T-helper 17 cell (primary cell): ENCODE measurements at places on chromosomes 4 and X.

DNA sequence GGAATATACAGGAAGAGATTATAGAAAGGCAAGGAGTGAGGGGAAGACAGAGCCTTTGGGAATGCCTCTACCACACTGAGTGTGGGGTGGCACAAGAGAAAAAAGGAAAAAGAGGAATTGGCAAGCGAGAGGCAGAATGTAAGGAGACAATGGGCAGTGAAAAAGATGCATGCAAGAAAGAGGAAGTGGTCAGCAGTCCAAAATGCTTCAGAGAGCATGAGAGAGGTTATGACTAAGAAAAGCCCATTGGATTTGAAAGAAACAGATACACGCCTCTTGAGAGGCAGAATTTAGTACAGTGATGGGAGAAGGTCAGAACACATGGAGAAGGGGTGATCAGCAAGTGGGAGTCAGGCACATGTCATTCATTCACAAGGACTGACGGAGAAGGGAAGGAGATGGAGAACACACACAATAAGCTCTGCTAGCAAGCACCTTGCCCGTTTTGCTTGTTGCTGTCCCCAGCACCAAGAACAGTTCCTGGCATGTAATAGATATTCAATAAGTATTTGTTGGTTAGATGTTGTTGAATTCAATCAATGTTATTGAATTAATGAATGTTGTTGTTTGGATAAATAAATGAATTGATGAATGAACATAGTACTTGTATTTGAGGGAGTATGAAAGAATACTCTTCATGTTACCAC lies 6.3 kb downstream of the DCHS2 start:
- DNase-seq, result no peak

- no peak for DNase-seq
These were observed 43.0 kb downstream of the C4orf33 start for GRCh38 chr4:129138810-129139496.

GRCh38 chrX:19695884-19696283 lies 180.6 kb upstream of the MAP3K15 start:
- no peak for DNase-seq

DNA sequence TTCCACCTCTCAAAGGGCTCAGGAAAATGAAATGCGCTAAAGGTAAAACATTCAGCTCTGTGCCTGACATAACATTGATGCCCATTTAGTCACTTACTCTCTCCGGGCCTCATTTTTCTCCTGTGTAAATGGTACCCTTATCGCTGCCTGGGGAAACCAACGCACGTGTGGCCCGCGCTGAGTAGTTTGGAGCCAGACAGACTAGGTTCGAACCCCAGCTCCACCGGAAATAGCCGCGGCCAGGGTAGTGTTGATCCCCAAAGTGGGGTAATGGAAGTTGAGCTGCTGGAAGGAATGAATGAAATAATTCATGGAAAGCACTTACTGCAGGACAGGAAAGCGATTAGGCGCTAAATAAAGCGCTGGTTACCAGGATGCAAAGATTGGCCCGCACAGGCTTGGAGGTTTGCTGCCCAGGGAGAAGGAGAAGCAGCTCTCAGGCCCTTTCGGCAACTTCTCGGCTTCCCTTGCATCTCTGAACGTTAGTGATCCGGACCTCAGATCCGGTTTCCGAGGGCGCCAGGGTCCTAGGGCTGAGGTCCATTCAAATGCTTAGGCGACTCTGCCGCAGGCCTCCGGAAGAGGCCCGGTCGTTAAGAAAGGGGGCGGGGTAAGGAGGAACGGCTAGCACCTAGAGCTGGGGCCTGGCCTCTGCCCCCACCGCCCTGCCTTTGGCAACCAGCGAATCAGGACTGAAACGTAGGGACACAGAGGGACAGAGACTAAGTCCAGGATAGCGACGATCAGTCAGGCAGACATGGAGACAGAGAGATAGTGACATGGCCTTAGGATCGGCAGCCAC lies 13.3 kb downstream of the NKX3-2 start:
- no peak for DNase-seq

GRCh38 chrX:153739754-153740486 lies 15.3 kb downstream of the ABCD1 start:
- no peak for DNase-seq

- no peak for DNase-seq
These were observed 39.8 kb downstream of the GLRB start for GRCh38 chr4:157115613-157116335.

GRCh38 chr4:153948041-153948440 lies 159.2 kb upstream of the SFRP2 start:
- no peak for DNase-seq

DNA sequence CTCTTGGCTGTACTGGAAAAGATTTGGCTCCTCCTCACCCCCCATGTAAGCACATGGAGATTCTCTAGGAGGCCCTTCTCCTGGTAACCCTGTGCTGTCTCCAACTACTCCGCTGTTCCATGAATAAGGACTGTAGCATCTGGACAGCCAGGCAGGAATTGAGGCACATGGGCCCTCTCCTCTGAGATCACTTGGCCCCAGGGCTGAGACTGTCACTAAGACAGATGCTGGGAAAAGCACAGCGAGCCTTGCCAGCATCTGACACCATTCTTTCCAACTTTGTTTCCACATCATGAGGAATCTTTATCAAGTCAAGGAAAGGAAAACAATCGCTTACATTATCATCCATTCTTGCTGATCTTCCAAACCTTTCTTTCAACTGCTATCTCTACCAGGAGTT lies 222.6 kb upstream of the INTU start:
- DNase-seq, result no peak

GRCh38 chr4:175790083-175790482 lies 22.0 kb downstream of the GPM6A start:
- DNase-seq, result no peak

DNA sequence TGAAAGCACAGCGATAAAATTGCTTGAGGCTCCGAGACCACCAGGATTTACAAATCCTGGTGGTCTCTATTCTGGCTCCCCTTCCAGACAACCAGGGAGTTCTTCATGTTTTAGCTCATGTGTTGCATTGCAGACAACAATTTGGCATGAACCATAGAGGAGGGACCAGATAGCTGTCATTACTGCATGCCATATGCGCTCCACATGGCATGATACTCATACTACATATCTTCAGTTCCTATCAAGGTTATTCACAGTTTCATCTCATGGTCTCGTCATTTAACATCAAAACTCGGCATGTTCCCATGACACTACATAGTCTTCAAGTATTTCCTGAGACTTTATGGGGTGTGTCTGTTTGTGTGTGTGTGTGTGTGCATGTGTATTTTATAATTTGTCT lies 220.3 kb downstream of the OR13H1 start:
- DNase-seq, result no peak

- DNase-seq, result no peak
These were observed 821 bp downstream of the SLITRK2 start for GRCh38 chrX:145818186-145819113.

DNA sequence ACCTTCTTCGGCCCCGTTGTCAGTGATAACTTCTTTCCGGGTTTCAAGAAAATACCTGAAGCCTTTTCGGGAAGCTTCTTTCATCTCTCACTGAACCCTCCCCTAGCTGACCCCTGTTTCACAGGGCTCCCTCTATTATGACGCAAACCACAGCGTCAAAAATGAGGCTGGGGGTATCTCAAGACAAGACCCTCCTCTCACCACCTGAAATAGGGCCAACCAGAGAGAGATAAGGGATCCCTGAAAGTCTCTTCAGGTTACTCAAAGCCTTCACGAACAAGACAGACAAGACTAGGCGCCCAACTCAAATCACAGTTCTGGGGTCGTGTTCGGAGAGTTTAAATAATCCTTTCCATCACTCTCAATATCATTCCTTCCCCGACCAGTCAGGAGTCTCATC lies 1.2 kb downstream of the PHF8 start:
- DNase-seq, result no peak

- no peak for DNase-seq
These were observed 209.6 kb upstream of the IRS4 start for GRCh38 chrX:108945883-108946523.

GRCh38 chr4:140098455-140099160 lies 55.4 kb downstream of the MAML3 start:
- DNase-seq, result no peak

- DNase-seq, result no peak
These were observed 23.1 kb downstream of the SEL1L3 start for GRCh38 chr4:25839687-25840086.

DNA sequence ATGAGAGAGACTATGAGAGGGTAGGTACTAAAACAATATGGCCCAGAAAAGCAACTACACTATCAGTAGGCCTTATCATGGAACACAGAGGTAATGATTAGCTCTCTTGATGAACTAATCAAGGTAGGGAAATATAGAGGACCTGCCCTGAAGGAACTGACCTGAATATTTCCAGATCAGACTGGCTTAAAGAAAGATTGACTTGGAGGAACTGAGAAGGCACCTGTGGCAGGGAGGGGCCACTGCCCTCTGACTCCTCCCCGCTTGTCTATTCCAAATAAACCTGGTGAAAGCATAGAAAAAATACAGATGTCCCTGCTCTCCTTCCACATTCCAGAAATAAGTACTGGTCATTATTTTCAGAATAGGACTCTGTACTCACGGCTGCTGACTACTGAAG lies 5.5 kb downstream of the RPS6KA6 start:
- DNase-seq, result no peak

GRCh38 chr4:103591841-103592240 lies 127.9 kb downstream of the TACR3 start:
- DNase-seq, result no peak

GRCh38 chr4:124810827-124811226 lies 98.3 kb upstream of the ANKRD50 start:
- no peak for DNase-seq

DNA sequence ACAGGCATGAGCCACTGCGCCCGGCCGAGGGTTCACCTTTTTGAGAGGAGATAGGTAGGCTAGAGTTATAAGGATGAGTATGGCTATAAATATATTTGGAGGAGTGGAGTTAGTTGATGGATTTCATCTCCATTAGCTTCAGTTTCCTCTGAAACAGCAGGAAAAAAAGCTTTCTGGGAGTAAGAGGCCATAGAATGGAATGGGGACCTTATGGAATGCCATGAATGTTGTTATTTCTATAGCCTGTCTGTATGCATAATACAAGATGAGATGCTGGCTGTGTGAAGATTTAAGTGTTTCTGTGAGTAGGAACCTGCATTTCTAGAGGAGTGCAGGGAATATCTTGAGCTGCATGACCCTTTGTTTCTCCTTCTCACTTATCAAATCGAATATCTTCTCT lies 114.9 kb upstream of the ARX start:
- DNase-seq, result no peak

DNA sequence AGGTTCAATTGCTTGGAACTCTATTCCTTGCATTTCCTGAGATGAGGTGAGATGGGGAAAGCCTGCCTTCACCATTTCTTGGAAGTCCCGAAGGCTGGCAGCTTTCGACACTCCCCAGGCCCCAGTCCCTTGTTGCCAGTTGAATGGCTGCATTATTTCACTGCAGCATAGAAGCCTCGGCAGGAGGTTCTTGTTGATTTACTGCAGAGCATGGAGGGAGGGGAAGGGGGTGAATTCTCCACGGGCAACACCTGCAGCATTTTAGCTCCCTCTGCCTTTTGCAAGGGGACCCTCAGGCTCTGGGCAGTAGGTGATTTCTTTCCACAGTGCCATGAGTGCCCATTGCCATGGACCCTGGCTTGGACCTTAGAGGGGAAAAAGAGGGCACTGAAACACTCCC lies 10.7 kb upstream of the BCLAF3 start:
- DNase-seq, result no peak

- DNase-seq, result no peak
These were observed 14.5 kb upstream of the CAPN6 start for GRCh38 chrX:111284631-111285293.

DNA sequence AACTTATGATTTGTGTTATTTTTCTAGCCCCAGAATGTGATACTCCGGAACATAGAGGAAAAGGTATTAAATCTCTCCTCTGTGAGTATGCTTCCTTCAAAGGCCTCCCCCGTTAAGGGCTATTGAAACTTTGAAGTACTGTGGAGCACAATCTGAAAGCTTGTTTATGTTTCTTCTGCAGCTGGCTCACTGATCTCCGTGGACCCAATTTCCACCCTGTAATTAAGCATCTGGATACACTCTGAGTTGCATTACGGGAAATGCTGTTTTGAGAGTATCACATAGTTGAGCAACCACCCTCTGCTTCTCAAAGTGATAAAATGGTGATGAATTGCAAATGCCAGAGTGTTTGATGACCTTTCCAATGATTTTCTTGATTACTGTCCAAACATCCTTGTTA lies 296.8 kb upstream of the PABPC5 start:
- no peak for DNase-seq

DNA sequence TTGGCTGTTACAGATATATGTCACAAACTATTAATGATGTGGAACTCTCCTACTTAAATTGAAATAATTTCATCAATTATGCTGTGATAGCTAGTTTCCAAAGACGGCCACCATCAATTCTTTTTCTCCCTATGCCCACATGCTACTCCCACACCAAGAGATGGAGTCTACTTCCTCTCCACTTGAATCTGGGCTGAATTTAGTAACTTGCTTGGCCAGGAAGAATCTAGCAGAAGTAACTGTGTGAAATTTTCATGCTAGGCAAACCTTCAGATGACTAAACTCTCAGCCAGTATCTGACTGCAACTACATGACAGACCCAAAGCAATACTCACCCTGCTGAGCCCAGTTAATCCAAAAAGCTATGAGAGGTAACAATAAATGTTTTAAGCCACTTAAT lies 3.2 kb downstream of the SEPSECS start:
- no peak for DNase-seq

DNA sequence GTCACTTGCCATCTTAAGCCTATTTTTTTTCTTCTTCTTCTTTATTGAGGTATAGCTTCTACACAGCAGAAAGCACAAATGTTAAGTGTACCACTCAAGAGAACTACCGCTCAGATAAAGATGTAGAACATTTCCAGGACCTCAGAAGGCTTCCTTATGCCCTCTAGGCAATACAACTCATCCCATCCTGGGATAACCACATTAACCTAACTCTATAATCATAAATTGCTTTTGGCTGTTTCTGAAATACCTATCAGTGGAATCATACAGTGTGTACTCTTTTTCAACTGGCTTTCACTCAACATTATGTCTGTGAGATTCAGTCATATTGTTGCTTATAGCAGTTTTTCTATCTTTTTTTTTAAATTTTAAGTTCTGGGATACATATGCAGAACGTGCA lies 51.7 kb downstream of the ARFIP1 start:
- no peak for DNase-seq

DNA sequence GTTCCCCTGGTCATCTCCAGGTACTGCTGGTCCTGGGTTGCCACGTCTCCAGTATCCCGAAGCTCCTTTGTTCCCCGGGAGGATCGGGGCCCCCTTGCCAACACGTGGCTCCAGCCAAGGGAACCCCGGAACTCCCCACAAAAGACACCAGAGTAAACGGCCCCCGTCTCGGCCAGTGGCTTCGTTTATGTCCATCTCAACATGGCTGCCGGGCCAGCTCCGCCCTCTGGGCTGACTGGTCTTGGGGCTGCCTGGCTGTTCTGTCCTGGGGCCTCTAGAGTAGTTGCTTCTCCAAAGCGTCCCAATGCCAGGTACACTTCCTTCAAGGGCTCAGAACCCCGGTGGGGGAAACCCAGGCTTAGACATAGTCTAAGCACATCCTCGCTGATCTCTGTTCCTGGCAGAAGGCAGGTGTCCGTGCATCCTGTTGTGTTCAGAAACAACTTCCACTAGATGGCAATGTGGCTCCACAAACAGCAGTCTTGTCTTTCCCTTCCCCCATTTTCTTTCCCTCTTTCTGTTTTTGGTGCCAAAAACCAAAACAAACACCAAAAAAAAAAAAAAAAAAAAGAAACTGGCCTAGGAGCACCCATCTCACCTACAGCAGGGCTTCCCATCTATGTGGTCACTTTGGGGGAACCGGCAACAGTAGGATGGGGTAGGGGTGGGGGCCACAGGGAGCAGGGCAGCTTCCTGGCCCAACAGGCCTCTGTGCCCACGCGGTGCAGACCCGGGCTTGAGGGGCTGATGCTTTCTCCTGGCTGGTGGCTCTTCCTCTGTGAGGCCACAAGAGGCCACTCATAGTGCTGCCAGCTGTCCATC lies 35.3 kb downstream of the NBDY start:
- peak; percentile 53 for DNase-seq
